Activated T-helper 1 cell treated with Interleukin-2 at 50 U/mL for 16 hours (primary cell): ENCODE measurements at places on chromosomes 13 and 19.
A peak's percentile ranks its signal among the peaks of the same experiment; 100 is the strongest.

DNA sequence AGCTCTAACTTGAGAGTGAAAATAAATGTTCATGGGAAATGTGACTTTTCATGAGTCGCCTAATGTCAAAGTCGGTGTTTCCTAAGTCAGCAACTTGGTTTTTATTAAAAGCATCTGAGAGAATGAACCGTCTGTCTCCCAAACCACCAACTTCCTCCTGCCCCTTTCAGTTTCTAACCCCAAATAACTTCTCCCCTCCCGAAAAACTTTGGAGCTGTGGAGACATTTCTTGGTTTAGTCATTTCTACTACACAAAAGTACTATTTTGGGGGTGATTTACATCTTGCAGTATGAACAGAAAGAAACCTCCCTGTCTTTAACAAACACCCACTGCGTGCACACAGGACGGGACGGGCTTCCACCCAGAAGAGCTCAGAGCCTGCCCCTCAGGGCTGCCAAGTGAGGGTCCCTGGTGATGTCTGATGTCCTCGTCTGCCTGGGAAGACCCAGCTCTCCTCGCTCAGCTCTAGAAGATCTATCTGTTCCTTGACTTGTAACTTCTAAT lies 65.0 kb downstream of the RASA3 start:
- no peak for DNase-seq

DNA sequence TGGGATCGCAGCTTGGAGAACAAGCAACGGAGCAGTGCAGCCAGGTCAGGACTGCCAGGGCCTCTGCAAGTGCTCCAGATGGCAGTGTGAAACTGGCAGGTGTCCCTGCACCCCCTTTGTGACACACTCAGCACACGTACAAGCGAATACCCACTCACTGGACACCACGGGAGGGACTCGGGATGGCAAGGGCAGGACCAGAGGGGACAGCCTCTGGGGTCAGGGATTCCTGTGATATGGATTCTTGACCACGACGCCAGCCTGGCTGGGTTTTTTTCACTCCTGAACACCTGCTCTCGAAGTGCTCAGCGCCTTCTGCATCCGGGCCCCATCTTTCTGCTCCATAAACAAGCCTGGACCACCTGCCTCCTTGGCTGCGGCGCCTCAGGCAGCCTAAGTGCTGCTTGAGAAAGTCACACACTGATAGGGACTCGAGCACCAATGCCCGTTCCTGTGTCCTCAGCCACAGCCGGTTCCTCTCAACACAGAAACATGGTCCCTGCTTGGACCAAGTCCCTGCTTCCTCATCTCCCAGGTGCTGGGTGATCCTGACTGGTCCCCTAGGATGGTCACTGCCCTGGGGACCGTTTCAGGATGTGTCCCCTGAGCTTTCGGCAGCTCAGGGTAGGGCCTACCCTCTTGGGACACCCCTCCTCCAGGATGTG lies 22.0 kb downstream of the ELAVL1 start:
- no peak for DNase-seq

DNA sequence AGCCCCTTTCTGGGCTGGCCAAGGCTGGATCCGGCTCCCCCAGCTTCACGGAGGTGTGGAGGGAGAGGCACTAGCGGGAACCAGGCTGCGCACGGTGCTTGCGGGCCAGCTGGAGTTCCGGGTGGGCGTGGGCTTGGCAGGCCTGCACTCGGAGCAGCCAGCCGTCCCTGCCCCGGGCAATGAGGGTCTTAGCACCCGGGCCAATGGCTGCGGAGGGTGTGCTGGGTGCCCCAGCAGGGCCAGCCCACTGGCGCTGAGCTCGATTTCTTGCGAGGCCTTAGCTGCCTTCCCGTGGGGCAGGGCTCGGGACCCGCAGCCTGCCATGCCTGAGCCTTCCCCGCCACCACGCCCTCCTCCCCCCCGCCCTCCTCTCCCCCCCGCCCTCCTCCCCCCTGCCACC lies 2.6 kb upstream of the ZNF559 start:
- DNase-seq: no peak

GRCh38 chr19:33426621-33427361 lies 53.3 kb downstream of the CEBPG start:
- no peak for DNase-seq

GRCh38 chr19:28794301-28794700 lies 418.6 kb downstream of the UQCRFS1 start:
- no peak for DNase-seq

DNA sequence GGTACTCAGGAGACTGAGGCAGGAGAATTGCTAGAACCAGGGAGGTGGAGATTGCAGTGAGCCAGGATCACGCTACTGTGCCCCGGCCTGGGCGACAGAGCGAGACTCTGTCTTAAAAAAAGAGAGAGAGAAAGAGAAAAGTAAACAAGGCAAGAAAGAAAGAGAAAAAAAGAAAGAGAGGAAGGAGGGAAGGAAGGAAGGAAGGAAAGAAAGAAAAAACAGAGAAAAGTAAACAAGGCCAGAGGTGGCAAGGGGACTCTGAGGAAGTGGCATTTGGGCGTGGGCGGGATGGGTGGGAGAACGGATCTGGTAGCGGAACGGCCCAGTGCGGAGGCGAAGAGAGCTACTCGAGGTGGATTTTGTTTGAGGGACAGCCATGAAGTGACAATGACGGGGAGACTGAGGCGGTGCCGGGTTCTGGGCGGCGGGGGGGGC lies 7.5 kb upstream of the ARRDC2 start:
- no peak for DNase-seq

GRCh38 chr19:13029893-13030292 lies 34.6 kb downstream of the NFIX start:
- no peak for DNase-seq

DNA sequence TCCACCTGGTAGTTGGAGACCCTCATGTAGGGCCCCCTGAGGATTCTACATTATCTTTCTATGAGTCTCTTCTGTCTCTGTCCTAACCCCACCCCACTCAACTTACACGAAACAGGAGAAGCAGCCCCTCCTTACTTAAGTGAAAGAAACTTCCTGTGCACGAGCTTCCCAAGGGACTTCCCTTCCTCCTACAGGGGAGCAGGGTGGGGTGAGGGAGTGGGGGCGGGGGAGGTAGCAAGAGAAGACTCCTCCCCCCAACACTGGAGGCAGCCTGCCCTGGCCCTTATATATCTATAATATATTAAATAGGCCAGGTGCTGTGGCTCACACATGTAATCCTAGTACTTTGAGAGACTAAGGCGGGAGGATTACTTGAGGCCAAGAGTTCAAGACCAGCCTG lies 5.5 kb upstream of the PDE4C start:
- DNase-seq: no peak

GRCh38 chr19:18206018-18206417 lies 2.2 kb upstream of the RAB3A start:
- no peak for DNase-seq

- no peak for DNase-seq
These were observed 965.2 kb downstream of the PCDH9 start for GRCh38 chr13:66264971-66265370.

- no peak for DNase-seq
These were observed 139.4 kb downstream of the FREM2 start for GRCh38 chr13:38826182-38826813.

- peak; percentile 66 for DNase-seq
These were observed 30.4 kb upstream of the CYP4F8 start for GRCh38 chr19:15584541-15585115.

GRCh38 chr13:50512474-50513299 lies 330.8 kb downstream of the DLEU7 start:
- DNase-seq: peak; percentile 24

- DNase-seq: no peak
These were observed 2.2 kb upstream of the EID2 start for GRCh38 chr19:39542206-39542605.

- DNase-seq: no peak
These were observed 277.2 kb downstream of the TEX29 start for GRCh38 chr13:111597618-111598017.

DNA sequence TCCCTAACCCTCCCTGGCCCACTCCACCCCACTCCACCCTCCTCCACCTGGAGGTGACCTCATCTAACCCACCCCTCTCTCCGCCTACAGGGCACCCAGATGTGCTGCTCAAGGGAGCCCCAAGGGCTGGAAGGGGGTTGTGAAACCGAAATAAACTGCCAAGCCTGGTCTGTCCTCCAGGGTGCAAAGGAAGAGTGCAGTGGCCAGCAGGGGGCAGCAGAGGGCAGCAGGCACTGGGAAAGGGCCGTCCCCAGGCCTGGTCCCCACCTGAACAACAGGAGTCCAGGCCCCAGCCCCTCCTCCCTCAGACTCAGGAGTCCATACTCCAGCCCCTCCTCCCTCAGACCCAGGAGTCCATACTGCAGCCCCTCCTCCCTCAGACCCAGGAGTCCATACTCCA lies 8.4 kb upstream of the BCAM start:
- DNase-seq: peak; percentile 62

DNA sequence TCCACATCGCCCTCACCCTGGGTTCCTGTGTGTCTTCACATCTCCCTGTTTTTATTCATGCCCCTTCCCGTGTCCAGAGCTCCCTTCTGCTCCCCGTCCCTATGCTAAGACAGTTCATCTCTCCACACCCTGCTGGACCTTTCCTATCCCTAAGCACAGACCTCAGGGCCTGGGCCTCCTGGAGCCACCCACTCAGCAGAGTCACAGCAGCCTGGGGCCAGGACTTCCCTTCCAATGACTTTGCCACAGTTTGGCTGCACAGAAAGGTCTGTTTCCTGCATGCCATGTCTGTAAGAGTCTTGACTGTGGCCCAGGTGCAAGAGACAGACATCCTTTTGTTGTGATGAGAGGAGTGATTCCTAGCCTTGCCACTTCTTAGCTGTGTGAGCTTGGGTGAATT lies 470.7 kb downstream of the TSHZ3 start:
- no peak for DNase-seq

DNA sequence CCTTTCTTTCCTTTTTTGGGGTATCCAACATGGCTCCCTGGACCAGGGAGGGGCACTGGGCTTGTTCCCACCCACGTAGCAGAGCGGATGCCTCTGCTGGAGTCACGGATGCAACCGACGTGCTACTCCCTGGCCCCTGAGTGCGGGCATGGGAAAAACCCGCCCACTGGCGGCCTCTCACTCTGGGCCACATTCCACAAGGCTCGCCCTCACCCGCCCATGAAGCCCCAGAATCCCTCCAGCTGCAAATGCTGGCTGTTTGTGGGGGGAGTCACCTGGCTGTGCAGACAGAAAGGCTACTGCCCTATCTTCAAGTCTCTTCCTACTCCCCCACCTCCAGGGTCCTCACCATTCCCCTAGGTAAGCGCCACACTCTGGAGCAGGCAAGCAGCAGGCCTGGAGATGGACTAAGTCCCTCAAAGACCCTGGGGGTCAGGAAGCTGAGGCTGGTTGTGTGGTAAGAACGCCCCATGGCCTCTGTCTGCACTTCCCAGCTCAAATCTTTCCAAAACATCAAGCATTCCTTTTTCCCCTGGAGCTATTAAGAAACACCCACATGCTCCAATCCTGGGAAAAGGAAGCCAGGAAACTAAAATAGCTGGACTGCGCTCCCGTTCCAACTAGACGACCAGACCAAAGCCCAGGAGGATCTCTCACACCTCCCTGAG lies 17.9 kb upstream of the EPHX3 start:
- no peak for DNase-seq

DNA sequence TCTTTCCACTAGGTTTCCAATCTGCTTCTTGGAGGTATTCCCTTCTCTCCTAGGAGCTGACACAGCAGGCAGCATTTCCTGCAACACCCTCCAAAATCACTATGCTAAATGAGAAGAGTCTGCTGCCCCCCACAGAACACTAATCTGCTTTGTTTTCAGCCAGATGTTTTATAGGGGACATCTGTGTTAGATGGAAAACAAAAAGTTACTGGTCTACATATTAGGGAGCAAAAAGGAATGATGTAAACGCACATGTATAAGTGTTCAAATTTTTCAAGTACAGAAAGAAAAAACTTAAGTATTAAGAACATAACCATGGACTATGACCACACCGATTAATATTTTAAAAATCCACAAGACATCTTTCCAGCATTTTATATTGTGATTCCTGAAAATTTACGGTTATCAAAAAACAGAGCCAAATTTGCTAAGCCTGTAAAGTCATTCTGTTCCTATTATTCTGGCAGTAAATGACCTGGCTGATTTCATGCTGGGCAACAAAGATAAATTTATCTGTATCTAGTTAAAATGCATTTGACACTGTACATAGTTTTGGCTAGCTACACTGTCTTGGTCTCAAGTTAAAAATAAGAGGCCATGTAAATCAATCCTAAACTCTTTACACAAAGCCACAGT lies 63.3 kb downstream of the DCLK1 start:
- DNase-seq: no peak

- DNase-seq: no peak
These were observed 39.1 kb downstream of the PEPD start for GRCh38 chr19:33482476-33482875.

DNA sequence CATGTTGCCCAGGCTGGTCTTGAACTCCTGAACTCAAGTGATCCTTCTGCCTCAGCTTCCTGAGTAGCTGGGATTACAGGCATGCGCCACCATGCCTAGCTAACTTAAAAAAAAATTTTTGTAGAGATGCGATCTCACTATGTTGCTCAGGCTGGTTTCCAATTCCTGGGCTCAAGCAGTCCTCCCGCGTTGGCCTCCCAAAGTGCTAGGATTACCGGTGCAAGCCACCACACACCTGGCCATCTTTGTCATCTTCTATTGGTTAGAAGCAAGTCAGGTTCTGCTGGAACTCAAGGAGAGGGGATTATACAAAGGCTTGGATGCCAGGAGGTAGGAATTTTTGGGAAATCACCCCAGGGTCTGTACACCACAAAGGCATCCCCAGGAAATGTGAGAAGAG lies 25.2 kb downstream of the TNFSF14 start:
- DNase-seq: no peak

DNA sequence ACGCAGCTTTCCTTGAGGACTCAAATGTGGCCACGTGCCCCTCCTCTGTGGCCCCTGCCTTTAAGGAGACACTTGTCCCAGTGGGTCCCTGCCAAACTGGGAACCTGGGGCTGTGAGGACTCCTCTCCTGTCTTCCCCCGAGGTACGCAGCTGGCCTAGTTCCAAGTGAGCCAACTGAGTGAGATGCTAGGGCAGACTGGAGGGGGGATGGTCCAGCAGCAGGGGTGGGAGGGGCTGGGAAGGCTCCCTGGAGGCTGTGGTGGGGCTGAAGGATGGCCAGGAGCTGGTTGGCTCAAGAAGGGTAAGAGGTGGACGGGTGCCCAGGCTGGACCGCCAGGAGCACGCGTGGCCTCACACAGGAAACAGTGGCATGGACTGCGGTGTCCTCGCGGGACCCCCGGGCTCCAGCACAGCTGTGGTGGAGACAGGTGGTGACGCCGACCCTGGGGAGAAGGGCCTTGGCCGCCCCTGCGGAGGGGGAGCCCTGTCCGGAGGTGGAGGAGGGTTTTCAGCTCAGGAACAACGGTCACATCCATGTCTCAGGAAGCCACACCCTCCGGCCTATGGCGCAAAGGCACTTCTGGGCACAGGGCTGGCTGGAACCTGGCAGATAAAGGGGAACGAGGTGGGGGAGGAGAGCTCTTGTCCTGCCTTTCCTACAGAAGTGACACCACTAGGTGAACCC lies 45.8 kb downstream of the MLLT1 start:
- no peak for DNase-seq

DNA sequence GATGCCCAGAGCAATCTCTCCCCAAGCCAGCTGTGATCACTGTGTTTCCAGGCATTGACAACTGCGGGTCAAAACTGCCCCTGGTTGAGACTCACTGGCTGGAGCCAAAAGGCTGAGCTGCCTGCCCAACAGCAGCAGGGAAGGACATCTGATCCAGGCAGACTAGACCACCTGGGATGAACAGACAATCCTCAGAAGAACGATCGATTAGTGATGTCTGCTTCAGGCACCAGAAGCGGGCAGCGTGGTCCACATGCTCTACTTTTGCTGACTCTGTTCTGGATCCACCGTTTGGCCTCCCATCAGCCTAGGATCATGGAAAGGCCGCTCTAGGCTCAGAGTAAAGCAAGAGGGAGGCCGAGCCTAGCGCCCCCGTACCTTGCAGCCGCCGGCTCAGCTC lies 9.9 kb upstream of the GP6 start:
- DNase-seq: no peak
